ENCODE measurements at places on chromosomes 1 and 21.

DNA sequence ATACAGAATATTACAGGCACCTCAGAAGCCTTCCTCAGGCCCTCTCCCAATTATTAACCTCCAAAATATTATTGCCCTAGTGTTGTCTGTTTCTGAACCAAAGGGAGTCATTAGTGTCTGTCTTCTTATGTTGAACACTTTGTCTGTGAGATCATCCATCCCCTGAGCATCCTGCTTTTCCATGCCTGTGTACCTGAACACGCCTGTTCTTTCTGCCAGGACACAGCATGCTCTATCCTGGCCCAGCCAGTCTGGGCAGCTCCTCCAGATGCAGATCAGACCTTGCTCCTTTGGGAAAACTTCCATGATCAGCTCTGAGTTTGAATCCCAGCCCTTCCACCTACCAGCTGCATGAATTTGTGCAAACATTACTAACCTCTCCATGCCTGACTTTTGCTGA is 11.0 kb upstream of the CDC42 start:
- DNase-seq = no peak

GRCh38 chr21:44682580-44683151 is 703 bp upstream of the KRTAP12-1 start:
- no peak for DNase-seq

- DNase-seq = no peak
Measured at GRCh38 chr1:235098991-235099390, 29.6 kb downstream of the TOMM20 start.

- no peak for DNase-seq
Measured at GRCh38 chr1:86965012-86965826, 50.8 kb downstream of the HS2ST1 start.

DNA sequence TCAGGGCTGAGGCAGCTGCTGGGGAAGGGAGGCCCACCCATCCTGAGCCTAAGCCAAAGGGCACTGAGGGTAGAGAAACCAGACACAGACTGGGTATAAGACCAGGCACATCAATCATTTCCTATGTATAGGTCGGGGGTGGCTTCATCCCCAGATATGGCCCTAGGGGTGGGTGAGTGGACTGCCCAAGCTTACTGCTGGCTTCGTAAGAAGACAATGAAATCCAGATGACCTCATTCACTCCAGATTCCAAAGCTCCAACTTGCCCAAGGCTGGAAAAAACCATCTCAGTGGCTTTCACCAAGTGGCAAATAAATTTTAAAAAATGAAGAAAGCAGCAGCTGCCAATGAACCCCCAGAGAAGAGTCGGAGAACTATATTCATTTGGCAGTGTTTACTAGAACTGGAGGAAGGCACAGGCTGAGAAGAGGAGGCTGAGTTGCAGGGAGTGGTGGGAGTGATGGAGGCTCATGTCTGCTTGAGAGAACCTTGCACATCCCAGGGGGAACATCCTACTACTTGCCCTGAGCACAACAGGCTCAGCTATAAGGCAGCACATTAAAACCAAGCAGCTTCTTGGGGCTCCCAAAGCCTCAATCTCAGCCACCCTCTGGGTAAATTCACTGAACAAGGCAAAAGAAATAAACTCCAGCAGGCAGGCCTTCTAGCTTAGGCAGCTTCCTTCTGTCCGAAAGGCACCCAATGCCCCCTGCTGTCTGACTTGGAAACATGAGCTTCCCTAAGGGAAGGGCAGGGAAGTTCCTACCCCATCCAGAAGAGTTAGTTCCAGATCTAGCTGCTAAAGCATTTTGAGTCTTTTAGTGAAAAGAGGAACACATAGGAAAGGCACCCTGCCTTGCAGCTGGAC is 14.1 kb downstream of the PEA15 start:
- DNase-seq = no peak

DNA sequence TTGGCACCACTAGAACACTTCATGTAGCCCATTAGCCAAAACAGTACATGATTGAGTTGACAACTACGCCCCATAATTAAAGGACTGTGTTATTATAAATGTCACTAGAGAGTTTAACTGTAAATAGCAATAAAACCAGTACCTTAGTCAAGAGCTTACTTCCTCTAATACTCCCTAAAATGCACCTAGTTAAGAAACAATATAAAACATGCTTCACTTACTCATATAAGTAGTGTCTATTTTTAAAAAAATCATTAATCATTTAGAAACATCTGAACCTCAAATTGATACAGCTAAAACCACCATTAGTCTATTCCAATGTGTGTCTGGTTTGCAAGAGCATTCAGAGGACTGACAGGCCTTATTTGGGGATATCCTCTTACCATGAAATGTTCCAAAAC is 25.3 kb downstream of the PTP4A2 start:
- no peak for DNase-seq

- DNase-seq = no peak
Measured at GRCh38 chr1:178566187-178566586, 53.3 kb downstream of the TEX35 start.

GRCh38 chr1:93608187-93609109 is 73.2 kb downstream of the BCAR3 start:
- no peak for DNase-seq

DNA sequence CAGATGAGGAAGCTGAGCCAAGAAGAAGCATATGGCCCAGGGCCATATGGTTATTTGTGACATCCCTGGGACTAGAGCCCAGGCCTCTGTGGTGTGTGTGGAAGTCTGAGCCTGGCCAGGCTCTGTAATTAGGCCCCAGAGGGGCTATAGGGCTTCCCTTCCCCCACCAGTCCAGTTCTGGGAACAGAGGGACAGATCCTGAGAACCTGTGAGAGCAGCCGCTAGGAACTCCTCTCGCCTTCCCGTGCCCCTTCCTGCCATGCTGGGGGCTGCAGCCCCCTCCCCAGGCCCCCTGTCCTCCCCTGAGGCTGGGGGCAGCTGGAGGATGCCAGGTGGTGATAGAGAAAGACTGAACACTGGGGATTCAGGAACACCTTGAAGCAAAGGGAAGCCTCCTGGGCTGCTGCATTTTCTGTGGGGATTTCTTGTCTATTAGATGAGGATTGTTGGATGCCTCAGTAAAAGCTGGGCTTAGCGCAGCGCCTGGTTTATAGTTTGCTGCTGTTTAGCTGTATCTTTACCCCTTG is 33.3 kb downstream of the COQ8A start:
- no peak for DNase-seq

- DNase-seq = no peak
Measured at GRCh38 chr1:235515844-235516512, 11.7 kb upstream of the B3GALNT2 start.
